ENCODE measurements at places on chromosomes 11 and 22. TPM values are rescaled to one million over a fixed set of nuclear protein-coding genes. Genes with fewer than 3 reads are reported as not detected.

GRCh38 chr22:26199665-26200064 is 30.4 kb downstream of the SEZ6L start:
- no peak for DNase-seq
- no peaks in the 10 kb centered on the region for H3K27me3 ChIP-seq
- no peaks in the 10 kb centered on the region for H3K4me1 ChIP-seq
- no peaks in the 10 kb centered on the region for H3K36me3 ChIP-seq
- H3K27ac ChIP-seq = no peak overlapping the region

SLC25A17 gene
- total RNA-seq = 28.9 TPM

OR10A2 gene
- not detected for total RNA-seq

- H3K36me3 ChIP-seq = no peaks in the 10 kb centered on the region
- no peaks in the 10 kb centered on the region for H3K4me1 ChIP-seq
- no peak overlapping the region for H3K27ac ChIP-seq
- DNase-seq = no peak
Observed at GRCh38 chr11:21494946-21495345, 697.9 kb upstream of the ANO5 start.

DNA sequence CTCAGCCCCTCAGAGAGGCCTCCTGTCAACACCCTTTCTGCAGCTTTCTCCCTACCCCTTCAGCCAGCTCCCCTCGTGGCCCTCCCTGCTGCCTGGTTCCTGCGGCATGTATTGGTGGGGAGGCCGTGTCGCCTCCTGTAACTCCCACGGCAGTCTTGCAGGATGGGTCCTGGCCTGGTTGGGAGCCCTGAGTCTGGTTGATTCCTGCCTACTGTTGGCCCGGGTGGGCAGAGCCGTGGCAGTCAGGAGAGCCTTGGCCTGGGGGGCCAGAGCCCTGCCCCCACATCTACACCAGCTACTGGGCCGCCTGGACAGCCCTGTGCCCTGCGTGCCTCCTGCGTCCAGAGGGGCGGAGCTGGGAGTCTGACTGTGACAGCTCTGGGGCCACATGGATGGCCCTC is 30.3 kb upstream of the GRAMD4 start:
- DNase-seq = no peak
- H3K4me3 ChIP-seq = no peak overlapping the region
- no peaks in the 10 kb centered on the region for H3K36me3 ChIP-seq
- no peaks in the 10 kb centered on the region for H3K27me3 ChIP-seq

DNA sequence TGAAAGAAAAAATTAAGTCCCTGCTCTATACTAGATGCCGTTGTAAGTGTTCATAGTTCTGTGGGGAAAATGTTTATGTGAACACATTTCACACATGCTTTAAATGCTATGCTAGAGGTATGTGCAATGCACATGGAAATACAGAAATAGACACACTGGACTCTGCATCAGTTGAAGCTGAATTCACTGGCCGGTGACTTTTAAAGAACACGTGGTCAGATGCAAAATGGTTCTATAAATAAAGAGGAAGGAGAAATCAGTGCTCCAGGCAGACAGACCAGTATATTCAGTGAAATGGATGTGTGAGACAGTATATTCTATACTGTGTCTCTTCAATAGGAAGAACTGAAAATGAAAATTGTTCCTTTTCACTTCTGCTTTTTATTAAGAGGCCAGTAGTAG is 29.9 kb downstream of the TRPC6 start:
- no peaks in the 10 kb centered on the region for H3K4me1 ChIP-seq
- H3K36me3 ChIP-seq = no peaks in the 10 kb centered on the region
- no peak for DNase-seq
- H3K27me3 ChIP-seq = no peaks in the 10 kb centered on the region
- no peak overlapping the region for H3K4me3 ChIP-seq

CDC42BPG gene
- 4.1 TPM for total RNA-seq

GRCh38 chr11:122235615-122236014 is 119.6 kb upstream of the BLID start:
- H3K4me1 ChIP-seq = no peaks in the 10 kb centered on the region
- no peak overlapping the region for H3K27ac ChIP-seq
- no peaks in the 10 kb centered on the region for H3K36me3 ChIP-seq
- no peak for DNase-seq
- H3K27me3 ChIP-seq = no peaks in the 10 kb centered on the region
- no peak overlapping the region for H3K4me3 ChIP-seq

- peaks cover 4% of the 10 kb centered on the region for H3K27me3 ChIP-seq
- no peak overlapping the region for H3K4me3 ChIP-seq
- H3K36me3 ChIP-seq = no peaks in the 10 kb centered on the region
- no peak overlapping the region for H3K27ac ChIP-seq
Observed at GRCh38 chr11:79461144-79461543, 20.3 kb upstream of the TENM4 start.

DNA sequence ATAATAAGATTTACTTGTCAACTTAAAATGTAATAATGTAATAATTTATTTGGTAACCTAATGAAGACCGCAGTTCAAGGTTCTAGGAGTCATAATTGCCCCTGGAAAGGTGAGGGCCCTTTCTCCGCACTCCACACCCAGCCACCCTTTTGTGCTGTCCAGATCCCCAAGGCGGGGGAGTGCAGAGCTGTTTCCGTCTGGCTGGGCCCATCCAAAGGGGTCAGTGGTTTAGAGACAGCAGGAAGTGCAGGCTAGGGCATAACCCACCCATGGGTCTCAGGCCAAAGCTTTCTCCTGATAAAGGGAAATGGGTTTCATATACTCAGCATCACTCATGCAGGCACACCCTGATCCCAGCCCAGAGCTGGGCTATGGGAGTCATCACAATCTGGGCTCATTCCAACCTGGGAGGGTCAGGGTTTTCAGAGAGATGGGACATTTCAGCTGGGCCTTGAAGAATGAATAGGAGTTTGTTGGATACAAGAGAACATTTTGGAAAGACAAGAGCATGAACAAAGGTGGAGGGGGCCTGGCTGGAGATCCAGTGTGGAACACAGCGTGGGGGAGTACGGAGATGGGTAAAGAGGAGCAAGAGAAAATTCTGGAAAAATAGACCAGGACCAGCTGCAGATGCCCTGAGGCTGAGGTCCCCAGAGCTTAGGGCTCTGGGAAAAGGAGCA is 432.2 kb downstream of the TBC1D22A start:
- no peak overlapping the region for H3K27ac ChIP-seq
- H3K4me1 ChIP-seq = no peaks in the 10 kb centered on the region
- no peak for DNase-seq
- H3K27me3 ChIP-seq = no peaks in the 10 kb centered on the region
- no peak overlapping the region for H3K4me3 ChIP-seq

- no peaks in the 10 kb centered on the region for H3K36me3 ChIP-seq
- no peaks in the 10 kb centered on the region for H3K27me3 ChIP-seq
- H3K4me1 ChIP-seq = no peaks in the 10 kb centered on the region
- H3K4me3 ChIP-seq = no peak overlapping the region
- no peak for DNase-seq
- H3K27ac ChIP-seq = no peak overlapping the region
Observed at GRCh38 chr22:25419247-25420113, 145.0 kb upstream of the GRK3 start.

DNA sequence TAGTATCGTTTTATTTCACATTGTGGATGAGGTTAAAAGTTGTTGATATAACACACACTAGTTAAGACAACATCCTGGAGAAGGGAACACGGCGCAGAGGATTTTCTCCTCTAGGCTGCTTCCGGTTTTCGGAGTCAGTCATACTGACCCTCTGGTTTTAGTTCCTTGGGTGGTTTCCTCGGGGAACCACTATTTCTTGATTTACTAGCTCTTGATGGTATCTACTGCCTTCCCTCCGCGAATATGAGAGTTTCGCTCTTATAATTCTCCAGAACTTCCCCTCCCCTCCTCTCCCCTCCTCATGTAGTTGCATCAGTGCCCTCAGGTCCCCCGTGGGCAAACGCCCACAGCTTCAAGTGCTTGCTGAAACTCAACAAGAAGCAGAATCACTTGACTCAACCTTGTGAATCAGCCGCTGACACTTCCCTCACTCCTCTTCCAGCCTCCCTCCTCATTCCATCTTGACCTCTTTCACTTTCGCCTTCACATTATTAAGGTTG is 15.9 kb upstream of the APOBEC3A start:
- H3K27me3 ChIP-seq = no peaks in the 10 kb centered on the region
- H3K4me3 ChIP-seq = no peak overlapping the region
- H3K27ac ChIP-seq = no peak overlapping the region
- H3K36me3 ChIP-seq = no peaks in the 10 kb centered on the region

- no peaks in the 10 kb centered on the region for H3K4me1 ChIP-seq
- H3K4me3 ChIP-seq = no peak overlapping the region
- DNase-seq = no peak
- no peaks in the 10 kb centered on the region for H3K27me3 ChIP-seq
- no peak overlapping the region for H3K27ac ChIP-seq
Observed at GRCh38 chr11:34728609-34729008, 107.7 kb downstream of the EHF start.

- no peak for DNase-seq
- peaks cover 42% of the 10 kb centered on the region for H3K4me1 ChIP-seq
- H3K4me3 ChIP-seq = peak overlapping the region; percentile 88
- H3K27me3 ChIP-seq = no peaks in the 10 kb centered on the region
Observed at GRCh38 chr11:64877390-64878222, 815 bp downstream of the EHD1 start.

DEFB131B gene
- not detected for total RNA-seq

NCF4 gene
- total RNA-seq = not detected

HRAS gene
- 175 TPM for total RNA-seq

UBQLN3 gene
- total RNA-seq = not detected

GPR83 gene
- total RNA-seq = 0.05 TPM

GRCh38 chr11:47213950-47214565 is 716 bp upstream of the DDB2 start:
- H3K27ac ChIP-seq = peak overlapping the region; percentile 88
- H3K4me3 ChIP-seq = peak overlapping the region; percentile 97
- peak; percentile 73 for DNase-seq
- H3K4me1 ChIP-seq = peaks cover 16% of the 10 kb centered on the region

DNA sequence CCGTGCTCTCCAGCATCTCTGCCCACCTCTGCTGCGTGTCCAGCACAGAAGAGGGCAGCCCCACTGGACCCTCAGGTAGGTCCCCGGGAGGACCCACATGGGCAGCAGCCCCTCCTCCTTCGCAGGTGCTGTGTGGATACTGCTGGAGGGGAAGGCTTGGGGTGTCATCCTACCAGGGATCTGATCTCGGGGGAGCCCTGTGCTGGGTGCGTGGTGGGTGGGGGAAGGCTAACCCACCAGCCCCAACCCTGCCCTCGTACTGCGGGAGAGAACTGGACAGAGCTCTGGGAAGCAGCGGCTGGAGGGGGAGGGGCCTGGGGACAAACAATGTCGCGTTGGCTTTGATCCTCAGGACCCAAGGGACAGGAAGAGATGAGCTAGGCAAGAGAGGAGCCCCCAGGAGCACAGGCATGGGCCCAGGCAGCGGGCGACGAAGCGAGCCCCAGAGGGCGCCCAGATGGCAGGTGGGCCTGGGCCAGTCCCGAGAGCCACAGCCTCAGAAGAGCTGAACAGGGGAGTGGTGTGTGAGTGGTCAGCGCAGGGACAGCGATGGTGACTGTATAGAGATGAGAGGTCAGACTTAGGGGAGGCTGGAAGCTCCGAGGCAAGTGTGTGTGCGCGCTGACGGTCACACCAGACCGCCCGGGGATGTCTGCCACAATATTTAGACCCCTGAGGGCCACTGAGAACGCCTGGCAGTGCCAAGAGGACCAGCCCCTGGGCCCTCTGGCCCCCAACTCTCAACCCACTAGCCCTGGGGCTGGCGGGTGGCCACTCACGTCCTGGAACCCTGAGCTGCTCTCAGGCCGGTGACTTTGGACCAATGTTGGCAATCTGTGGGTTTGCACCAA is 1.4 kb upstream of the PIM3 start:
- H3K27ac ChIP-seq = peak overlapping the region; percentile 94
- H3K4me1 ChIP-seq = peaks cover 35% of the 10 kb centered on the region
- no peak for DNase-seq
- peak overlapping the region; percentile 70 for H3K4me3 ChIP-seq
- no peaks in the 10 kb centered on the region for H3K27me3 ChIP-seq

GRCh38 chr11:18865951-18866350 is 73.3 kb downstream of the MRGPRX1 start:
- no peaks in the 10 kb centered on the region for H3K36me3 ChIP-seq
- DNase-seq = no peak
- no peak overlapping the region for H3K4me3 ChIP-seq
- no peak overlapping the region for H3K27ac ChIP-seq

DNA sequence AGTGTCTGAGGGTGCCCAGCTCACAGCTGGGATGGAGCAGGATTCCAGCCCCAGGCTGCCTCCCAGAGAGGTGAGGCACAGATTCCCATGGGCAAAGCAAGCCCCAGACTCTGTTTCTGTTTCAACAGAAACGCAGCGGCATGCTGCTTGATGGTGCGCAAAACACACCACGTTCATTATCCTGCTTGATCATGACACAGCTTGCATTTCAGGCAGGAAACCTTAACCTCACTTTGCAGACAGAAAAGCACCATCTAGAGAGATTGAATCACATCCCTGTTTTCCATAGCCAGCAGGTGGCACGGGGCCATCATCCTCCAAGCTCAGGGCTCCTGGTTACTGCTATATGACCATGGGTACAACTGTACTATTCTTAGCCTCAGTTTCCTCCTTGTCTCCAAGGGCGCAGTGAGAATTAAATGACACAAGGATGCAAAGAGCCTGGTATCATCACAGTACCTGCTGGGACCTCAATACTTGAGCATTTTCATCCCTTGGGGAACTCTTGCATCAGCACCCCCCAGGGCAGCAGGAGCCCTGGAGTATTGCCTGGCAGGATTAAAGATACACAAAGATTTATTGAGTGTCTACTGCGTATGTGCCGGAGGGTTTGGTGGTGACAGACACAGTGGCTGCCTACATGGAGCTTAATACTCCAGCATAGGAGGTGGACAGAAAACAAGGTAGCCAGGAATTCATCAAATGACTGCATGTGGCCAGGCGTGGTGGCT is 110.0 kb downstream of the TP53I11 start:
- H3K27ac ChIP-seq = no peak overlapping the region
- no peaks in the 10 kb centered on the region for H3K36me3 ChIP-seq
- DNase-seq = no peak
- H3K27me3 ChIP-seq = no peaks in the 10 kb centered on the region
- peaks cover 4% of the 10 kb centered on the region for H3K4me1 ChIP-seq
- H3K4me3 ChIP-seq = no peak overlapping the region

- H3K27ac ChIP-seq = peak overlapping the region; percentile 78
- H3K36me3 ChIP-seq = peaks cover 8% of the 10 kb centered on the region
- H3K4me1 ChIP-seq = peaks cover 8% of the 10 kb centered on the region
- no peak for DNase-seq
Observed at GRCh38 chr11:20388096-20389055, 860 bp downstream of the PRMT3 start.

All from Panc1 (cell line).